Mammary microvascular endothelial cell (primary cell): ENCODE measurements at places on chromosomes 1 and 21. TPM values are rescaled to one million over a fixed set of nuclear protein-coding genes. Genes with fewer than 3 reads are reported as not detected.

Gene TOMM40L
- 21.1 and 22.1 TPM in 2 replicates for total RNA-seq

Gene CYP2J2
- 0.20 TPM in 1 of 2 replicates, not detected in the other for total RNA-seq

Gene FLG2
- not detected in 2 replicates for total RNA-seq

Gene WNT3A
- not detected in 2 replicates for total RNA-seq

Gene SPOCD1
- total RNA-seq = 47.2 and 49.2 TPM in 2 replicates

Gene C1orf87
- not detected in 2 replicates for total RNA-seq

Gene ERVH48-1
- total RNA-seq = not detected in 2 replicates

Gene VANGL2
- not detected in 2 replicates for total RNA-seq

Gene KHDC4
- total RNA-seq = 17.7 and 20.1 TPM in 2 replicates

Gene ALPL
- total RNA-seq = 0.05 and 0.27 TPM in 2 replicates

Gene LCE2C
- total RNA-seq = not detected in 2 replicates

Gene S100A3
- total RNA-seq = 9.7 and 12.4 TPM in 2 replicates

Gene HHIPL2
- total RNA-seq = not detected in 2 replicates

Gene HTR6
- total RNA-seq = not detected in 2 replicates

Gene GABPB2
- 6.3 and 6.4 TPM in 2 replicates for total RNA-seq

Gene FAM177B
- not detected in 2 replicates for total RNA-seq

Gene OR2L3
- not detected in 2 replicates for total RNA-seq

Gene COL8A2
- total RNA-seq = 1.1 and 1.7 TPM in 2 replicates

Gene GPA33
- total RNA-seq = not detected in 2 replicates

Gene DPT
- not detected in 2 replicates for total RNA-seq

Gene NBPF10
- total RNA-seq = under 0.01 and 0.13 TPM in 2 replicates

Gene TFAP2E
- total RNA-seq = not detected in 2 replicates

Gene GCSAML
- total RNA-seq = not detected in 2 replicates

Gene MTR
- 17.5 and 17.9 TPM in 2 replicates for total RNA-seq

Gene SPATA46
- not detected in 2 replicates for total RNA-seq

Gene KLF17
- total RNA-seq = not detected in 2 replicates

Gene CRNN
- not detected in 2 replicates for total RNA-seq

Gene TNFAIP8L2
- total RNA-seq = 1.1 and 1.2 TPM in 2 replicates

Gene EPHA10
- total RNA-seq = not detected in 2 replicates

Gene UTS2
- not detected in 2 replicates for total RNA-seq

Gene CHD5
- total RNA-seq = not detected in 2 replicates

Gene RBM11
- not detected in 2 replicates for total RNA-seq

Gene GABRD
- 0.07 and 0.15 TPM in 2 replicates for total RNA-seq

Gene PIGM
- 2.0 and 3.1 TPM in 2 replicates for total RNA-seq

Gene VSIG8
- total RNA-seq = not detected in 2 replicates

Gene DTL
- 15.7 and 17.4 TPM in 2 replicates for total RNA-seq

Gene HIPK1
- 21.4 and 24.9 TPM in 2 replicates for total RNA-seq

Gene PTGER3
- total RNA-seq = not detected in 2 replicates

Gene PTCH2
- 0.13 and 0.20 TPM in 2 replicates for total RNA-seq

Gene HPDL
- total RNA-seq = 4.7 and 9.3 TPM in 2 replicates

Gene GTF2B
- total RNA-seq = 19.7 and 28.2 TPM in 2 replicates

Gene SERTAD4
- total RNA-seq = 1.9 and 2.4 TPM in 2 replicates

Gene ZNF683
- total RNA-seq = not detected in 2 replicates

Gene RUSC1
- total RNA-seq = 33.0 and 39.0 TPM in 2 replicates

Gene PCAT6
- not detected in 2 replicates for total RNA-seq

Gene CYP4A11
- not detected in 2 replicates for total RNA-seq

Gene DNASE2B
- total RNA-seq = not detected in 2 replicates
